ENCODE measurements at places on chromosomes 16 and 17. TPM values are rescaled to one million over a fixed set of nuclear protein-coding genes. Genes with fewer than 3 reads are reported as not detected.

GRAP gene
- total RNA-seq, result 5.9 TPM

TBC1D28 gene
- total RNA-seq, result not detected

GRCh38 chr16:22093996-22094395, 1.7 kb downstream of the VWA3A start:
- no peak for DNase-seq

DNA sequence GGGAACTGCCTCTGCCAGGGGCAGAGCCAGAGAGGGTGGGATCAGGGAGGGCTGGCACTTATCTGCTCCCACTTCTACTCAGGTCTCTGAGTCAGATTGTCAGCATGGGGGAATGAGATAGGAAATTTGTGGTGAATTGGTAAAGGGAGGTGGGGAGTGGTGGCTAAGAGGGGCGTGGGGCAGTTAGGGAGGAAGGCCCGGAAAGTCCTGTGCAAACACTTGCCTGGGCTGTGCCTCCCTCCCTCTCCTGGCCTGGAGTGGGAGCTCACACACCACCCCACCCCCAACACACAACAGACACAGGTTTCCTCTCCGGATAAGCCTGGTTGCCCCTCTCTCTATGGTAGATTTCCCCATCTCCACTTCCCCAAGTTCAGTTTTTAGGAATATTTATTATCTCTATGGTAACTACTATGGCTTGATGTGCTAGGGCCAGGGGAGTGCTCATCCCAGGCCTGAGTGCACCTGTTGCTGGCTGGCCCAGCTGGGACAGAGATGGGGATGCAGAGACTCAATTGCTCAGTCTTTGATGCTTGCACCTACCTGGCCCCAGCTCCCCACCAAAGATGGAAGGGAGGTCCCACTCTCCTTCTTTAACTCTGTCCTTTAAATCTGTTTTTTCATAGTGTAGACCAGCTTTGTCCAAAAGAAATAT, 2.7 kb downstream of the SPNS2 start:
- DNase-seq, result no peak

GRCh38 chr17:65593092-65593854, 31.8 kb upstream of the AXIN2 start:
- no peak for DNase-seq

DNA sequence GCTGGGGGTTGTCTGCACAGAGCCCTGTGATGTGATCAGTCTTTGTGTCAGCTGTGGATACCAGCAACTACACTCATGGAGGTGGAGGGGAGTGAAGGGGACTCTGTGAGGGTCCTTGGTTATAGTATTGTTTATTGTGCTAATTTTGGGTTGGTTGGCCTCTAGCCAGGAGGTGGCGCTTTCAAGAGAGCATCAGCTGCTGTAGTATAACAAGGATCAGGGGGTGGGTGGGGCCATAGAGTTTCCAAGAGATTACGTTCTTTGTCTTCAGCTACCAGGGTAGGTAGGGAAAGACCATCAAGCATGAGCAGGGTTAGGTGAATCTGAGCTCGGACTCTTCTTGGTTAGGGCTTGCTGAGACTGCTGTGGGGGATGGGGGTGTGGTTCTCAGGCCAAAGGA, 97.1 kb upstream of the HS3ST3A1 start:
- no peak for DNase-seq

DNA sequence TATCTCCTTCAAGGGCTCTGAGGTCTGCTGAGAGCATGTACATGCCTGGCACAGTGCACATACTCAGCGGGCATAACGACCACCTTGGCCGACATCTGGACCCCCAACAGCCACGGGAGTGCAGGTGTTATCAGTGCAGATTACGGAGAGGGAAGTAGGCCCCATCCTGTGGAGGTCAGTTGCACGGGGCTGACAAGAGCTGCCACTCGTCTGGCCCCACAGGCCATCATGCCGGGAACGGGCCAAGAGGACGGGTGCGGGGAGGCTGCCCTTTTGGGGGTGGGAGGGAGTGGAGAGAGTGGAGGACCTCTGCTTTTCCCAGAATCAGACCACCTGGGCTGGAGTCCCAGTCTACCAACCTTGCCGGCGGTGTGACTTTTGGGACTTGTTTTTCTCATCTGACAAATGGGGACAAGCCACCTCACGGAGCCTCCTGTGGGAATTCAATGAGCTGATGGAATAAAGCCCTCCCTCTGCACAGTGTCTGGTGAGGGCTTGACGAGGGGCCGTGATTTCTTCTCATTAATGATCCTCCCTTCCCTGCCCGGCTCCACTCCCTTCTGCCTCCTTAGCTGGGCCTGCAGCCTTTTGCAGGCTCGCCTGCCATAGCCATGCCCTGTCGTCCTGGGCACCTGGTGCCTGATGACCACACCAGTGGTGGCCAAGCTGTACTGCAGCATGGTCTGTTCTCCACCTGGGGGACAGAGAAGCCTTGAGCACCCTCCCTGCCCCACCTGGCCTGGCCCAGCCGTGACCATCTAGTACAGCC, 4.6 kb downstream of the PRSS33 start:
- peak; percentile 77 for DNase-seq
